ENCODE measurements at places on chromosomes 2 and 18. TPM values are rescaled to one million over a fixed set of nuclear protein-coding genes. Genes with fewer than 3 reads are reported as not detected.

DNA sequence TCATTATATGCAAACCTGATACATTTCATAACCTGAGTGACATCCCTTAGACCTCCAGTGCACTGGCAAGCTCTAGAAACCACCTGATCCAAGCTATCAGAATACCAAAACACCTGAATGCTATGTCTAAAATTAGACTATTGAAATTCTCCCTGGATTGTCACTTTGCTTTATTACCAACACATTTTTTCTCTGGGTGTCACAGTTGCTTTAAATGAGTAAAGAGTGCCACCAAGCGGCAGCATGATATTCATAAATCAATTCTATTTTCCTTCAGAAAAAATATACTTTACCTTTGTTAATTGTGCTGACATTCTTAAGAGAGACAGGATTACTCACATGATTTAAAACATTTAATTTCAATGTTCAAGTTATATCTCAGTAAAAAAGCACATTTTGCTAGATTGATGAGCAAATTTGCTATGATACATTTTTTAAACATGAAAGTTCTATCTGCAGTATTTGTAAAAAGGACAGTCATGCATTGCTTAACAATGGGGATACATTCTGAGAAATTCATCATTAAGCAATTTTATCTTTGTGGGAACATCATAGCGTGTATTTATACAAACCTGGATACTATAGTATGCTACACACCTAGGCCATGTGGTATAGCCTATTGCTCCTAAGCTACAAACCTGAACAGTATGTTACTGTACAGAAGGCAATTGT is 338.4 kb upstream of the SLC39A10 start:
- DNase-seq = peak; percentile 58
- H3K4me1 ChIP-seq = no peaks in the 10 kb centered on the region
- H3K4me3 ChIP-seq = no peak overlapping the region
- no peak overlapping the region for H3K27ac ChIP-seq
- H3K27me3 ChIP-seq = no peaks in the 10 kb centered on the region

- peaks cover 2% of the 10 kb centered on the region for H3K36me3 ChIP-seq
- H3K4me3 ChIP-seq = no peak overlapping the region
- no peaks in the 10 kb centered on the region for H3K4me1 ChIP-seq
- no peak for DNase-seq
- no peaks in the 10 kb centered on the region for H3K27me3 ChIP-seq
Measured at GRCh38 chr2:201263779-201264178, 3.4 kb downstream of the CASP8 start.

- H3K36me3 ChIP-seq = peaks cover 20% of the 10 kb centered on the region
- H3K27me3 ChIP-seq = no peaks in the 10 kb centered on the region
- no peaks in the 10 kb centered on the region for H3K4me1 ChIP-seq
- H3K4me3 ChIP-seq = no peak overlapping the region
- no peak for DNase-seq
Measured at GRCh38 chr2:47414682-47415458, 11.9 kb downstream of the MSH2 start.

- H3K27ac ChIP-seq = no peak overlapping the region
- DNase-seq = no peak
- H3K36me3 ChIP-seq = no peaks in the 10 kb centered on the region
- H3K27me3 ChIP-seq = no peaks in the 10 kb centered on the region
- H3K4me3 ChIP-seq = no peak overlapping the region
Measured at GRCh38 chr18:4908328-4908727, 288.7 kb downstream of the AKAIN1 start.

- no peak overlapping the region for H3K27ac ChIP-seq
- H3K27me3 ChIP-seq = no peaks in the 10 kb centered on the region
- no peaks in the 10 kb centered on the region for H3K36me3 ChIP-seq
- no peak for DNase-seq
- H3K4me1 ChIP-seq = no peaks in the 10 kb centered on the region
- no peak overlapping the region for H3K4me3 ChIP-seq
Measured at GRCh38 chr2:160876029-160876428, 284.2 kb upstream of the TANK start.

GRCh38 chr2:85551698-85552678 is 9.3 kb downstream of the GGCX start:
- no peak overlapping the region for H3K27ac ChIP-seq
- H3K4me1 ChIP-seq = no peaks in the 10 kb centered on the region
- H3K4me3 ChIP-seq = no peak overlapping the region
- peak; percentile 84 for DNase-seq
- peaks cover 64% of the 10 kb centered on the region for H3K36me3 ChIP-seq

DNA sequence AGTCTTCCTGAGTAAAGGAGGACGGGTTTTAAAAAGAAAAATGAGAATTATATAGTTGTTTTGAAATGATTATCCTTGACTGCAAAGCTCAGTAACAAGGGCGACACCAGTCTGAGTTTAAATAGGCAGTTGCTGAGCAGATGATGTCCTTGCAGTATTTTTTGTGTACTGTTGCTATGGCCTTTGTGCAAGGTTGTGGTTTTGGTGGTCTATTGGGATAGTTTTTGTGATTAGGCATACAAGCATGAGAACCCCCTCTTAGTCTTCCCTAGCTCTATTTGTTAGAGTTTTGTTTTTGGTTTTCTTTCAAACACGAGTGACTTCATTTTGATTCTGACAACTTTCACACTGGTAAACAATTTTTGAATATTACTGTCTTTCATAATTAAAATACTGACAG is 64.1 kb downstream of the TAF4B start:
- H3K4me3 ChIP-seq = no peak overlapping the region
- no peak overlapping the region for H3K27ac ChIP-seq
- H3K4me1 ChIP-seq = no peaks in the 10 kb centered on the region
- H3K27me3 ChIP-seq = no peaks in the 10 kb centered on the region
- DNase-seq = no peak

DNA sequence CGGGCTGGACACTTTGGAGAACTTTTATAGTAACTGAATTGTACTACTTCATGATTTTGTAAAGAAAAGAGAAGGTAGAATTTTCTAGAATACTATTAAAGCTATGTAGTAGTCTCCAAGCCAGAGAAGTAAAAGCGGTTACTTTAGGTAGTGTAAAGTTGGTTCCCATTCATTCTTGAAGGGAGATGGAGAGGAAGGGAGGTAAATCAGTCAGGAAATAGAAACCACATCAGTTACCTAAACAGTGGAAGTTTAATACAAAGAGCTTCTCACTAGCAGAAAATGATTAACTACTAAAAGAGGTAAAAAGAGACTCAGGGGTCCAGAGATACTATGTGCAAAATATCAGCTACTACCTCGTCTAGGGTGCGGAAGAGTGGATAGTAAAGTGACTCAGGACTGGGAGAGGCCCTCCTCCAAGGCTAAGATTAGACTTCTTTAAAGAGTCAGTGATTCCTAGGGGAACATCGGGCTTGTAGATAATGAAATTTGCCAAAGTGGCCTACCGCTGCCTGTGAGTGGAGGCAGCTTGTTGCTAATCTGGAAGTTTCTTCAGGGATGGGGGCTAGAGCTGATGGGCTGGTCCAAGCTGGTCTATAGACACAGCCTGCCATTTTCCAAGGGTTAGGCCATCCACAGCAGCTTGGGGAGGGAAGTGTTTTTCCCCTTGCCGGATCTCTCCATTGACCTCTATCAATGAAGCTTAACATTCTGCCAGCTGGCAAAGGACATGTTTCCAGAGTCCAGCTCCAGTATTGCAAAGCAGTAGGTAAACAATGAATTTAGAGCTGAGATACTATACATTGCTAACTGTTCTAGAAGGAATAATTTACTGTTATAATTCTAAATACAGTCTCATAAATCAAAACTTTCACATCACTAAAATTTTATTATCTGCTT is 246.4 kb upstream of the BOD1L2 start:
- H3K27me3 ChIP-seq = no peaks in the 10 kb centered on the region
- peak; percentile 76 for DNase-seq
- no peaks in the 10 kb centered on the region for H3K36me3 ChIP-seq
- H3K27ac ChIP-seq = no peak overlapping the region

DNA sequence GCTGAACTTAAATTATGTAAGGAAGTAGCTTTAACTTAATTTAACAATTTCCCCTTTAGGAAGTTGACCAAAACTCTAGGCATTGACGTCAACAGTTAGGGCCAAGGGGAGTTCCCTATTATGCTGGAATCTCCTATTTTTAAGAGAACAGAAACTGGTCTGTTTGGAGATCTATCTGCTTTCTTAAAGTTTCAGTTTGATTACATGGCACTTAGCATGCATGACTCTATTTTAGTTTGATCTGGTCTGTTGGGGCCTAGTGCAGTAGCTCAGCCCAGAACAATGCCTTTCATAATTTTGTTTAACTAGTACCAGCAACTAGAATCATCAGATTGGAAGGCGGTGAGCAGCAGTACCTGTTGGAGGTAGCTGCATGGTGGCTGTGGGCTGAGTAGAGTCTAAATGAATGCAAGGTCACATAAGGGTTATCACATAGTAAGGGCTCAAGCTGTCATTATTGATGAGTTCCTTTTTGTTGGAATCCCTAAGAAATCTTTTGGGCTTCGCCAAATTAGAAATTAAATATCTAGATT is 60.5 kb upstream of the ZNG1B start:
- H3K27me3 ChIP-seq = no peaks in the 10 kb centered on the region
- H3K4me3 ChIP-seq = no peak overlapping the region
- H3K36me3 ChIP-seq = no peaks in the 10 kb centered on the region
- H3K27ac ChIP-seq = no peak overlapping the region
- DNase-seq = no peak

Gene NBAS
- total RNA-seq = 61.3 TPM

Gene KCNG3
- 0.48 TPM for total RNA-seq

Gene CYBRD1
- 66.1 TPM for total RNA-seq

Gene B4GALT6
- 7.5 TPM for total RNA-seq

Gene SLC23A3
- total RNA-seq = 2.5 TPM

Gene MAB21L4
- 21.1 TPM for total RNA-seq

Gene CYP27A1
- 110 TPM for total RNA-seq

All from lung (tissue), 17 donors.